ENCODE measurements at places on chromosomes 1 and 21.

- no peak for DNase-seq
Measured at GRCh38 chr1:216183454-216183853, 239.8 kb downstream of the USH2A start.

- DNase-seq: no peak
Measured at GRCh38 chr1:29686012-29686930, 449.9 kb downstream of the PTPRU start.

DNA sequence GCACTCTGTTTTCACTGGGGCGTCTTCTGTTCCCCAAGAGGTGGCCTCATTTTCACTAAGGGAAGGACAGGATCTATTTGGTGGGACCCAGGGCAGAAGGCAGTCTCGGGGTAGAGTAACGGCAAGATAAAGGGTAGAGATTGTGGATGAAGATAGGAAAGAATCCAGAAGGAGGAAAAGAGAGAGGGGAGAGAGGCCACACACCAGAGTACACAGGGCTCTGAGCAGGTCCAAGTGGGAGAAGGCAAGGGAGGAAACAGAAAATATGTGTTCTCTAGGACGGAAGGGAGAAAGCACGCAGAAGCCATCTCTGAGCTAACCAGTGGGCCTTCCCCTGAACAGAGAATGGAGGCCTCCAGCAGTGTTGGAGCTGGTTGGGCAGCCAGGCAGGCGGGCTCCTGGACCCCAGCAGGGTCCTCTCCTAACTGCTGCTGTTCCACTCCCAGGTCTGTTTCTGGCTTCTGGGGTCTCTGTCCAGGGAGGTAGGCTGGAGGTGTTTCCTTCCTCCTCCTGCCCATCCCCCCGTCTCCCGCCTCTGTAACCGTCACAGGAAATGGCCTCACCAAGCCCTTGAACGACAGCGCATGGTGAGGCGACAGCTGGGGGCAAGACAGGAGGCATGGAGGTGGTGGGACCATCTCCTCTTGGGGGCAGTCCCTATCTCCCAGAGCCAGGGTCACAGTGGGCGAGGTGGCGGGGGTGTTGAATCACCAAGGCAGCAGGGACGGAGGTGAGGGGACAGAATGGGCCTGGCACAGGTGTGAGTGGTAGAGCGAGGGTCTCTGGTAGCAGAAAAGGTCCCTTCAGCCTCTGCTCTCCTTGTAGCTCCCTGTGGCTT, 649 bp downstream of the PTPN7 start:
- peak; percentile 83 for DNase-seq

GRCh38 chr21:32476661-32477423, 64.3 kb downstream of the EVA1C start:
- no peak for DNase-seq

DNA sequence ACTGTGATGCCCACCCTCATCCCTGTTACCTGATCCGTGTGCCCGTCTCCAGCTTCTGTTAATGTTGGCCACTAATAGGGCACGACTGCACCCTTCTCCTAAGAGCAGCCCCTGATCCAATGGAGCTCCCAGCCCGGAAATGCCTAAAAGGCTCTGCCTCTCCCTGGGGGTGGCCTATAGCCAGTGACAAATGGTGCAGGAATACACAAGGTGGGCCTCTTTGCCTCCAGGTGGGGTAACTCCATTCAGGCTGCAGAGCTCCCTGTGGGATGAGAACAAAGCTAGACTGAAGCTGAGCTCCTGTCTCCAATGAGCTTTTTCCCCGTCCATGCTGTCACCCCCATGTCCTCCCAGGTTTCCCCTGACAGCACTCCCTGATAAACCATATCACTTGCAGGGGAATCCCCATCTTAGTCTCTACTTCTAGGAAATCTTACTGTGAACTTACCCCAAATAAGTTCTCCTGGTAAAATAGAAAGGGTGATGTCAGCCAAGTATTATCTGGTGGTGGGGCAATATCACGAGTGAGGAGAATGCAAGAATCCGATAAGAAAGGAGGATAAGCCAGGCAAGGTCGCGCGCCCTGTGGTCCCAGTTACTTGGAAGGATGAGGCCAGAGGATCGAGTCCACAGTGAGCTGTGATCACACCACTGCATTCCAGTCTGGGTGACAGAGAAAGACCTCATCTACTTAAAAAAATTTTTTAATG, 18.6 kb downstream of the S100A7A start:
- no peak for DNase-seq
